ENCODE measurements at places on chromosomes 4 and X.
A peak's percentile ranks its signal among the peaks of the same experiment; 100 is the strongest.

GRCh38 chrX:13091111-13091765 lies 46.8 kb upstream of the FAM9C start:
- DNase-seq = no peak

DNA sequence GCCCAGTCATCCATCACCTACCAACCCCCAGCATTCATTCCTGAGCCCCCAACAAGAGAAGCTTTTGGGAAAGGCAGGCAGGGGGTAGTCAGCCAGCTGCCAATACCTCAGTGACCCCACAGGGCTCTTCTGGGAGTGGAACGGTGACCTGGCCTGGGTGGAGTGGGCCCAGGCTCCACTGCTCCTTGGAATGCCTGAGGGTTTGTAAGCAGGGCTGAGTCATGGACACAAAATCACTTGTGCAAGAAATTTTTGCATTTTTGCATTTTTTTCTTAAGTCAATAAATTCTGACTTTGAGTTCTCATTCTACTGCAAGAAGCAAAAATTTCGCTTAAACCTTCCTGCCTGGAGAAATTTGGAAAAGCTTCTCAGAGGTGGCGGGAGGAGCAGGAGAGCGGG lies 18.5 kb downstream of the SORCS2 start:
- DNase-seq = no peak

DNA sequence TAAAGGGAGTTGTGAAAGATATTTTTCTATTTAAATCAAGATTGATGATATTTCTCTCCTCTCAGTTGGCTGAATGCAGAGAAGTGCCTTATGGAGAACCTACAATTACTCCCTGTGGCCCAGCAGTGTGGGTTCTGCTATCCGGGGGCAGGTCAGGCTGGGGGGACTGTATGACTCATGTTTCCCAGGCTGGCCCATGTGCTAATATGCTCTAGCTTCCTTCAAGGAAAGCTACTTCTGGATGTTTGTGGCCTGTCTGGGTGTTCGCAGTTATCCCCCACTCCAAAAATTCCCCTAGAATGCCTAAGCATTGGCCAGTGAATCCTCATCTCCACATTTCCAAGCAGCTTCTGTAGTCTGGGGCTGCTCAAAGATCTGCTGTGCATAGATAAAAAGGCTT lies 58.9 kb upstream of the SPP1 start:
- DNase-seq = no peak

DNA sequence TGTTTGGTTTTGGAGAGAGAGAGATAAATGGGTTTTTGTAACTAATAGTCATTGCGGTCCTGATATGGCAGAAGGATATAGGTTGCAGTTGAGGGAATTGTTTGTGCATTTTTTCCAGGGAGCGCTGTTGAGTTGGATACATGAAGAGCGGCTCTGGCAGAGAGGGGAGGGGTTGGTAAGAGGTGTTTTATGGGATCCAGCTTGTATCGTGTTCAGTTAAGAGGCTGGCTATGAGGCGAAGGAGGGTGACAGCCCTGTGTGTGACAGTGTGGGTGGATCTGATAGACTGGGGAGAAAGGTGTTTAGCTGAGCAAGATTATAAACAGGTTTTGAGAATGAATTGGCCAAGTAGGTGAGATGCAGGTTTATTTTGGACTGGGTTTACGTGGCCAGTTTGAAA lies 1.5 kb downstream of the SPANXN4 start:
- no peak for DNase-seq

- no peak for DNase-seq
Measured at GRCh38 chr4:23680671-23681518, 209.0 kb downstream of the PPARGC1A start.

DNA sequence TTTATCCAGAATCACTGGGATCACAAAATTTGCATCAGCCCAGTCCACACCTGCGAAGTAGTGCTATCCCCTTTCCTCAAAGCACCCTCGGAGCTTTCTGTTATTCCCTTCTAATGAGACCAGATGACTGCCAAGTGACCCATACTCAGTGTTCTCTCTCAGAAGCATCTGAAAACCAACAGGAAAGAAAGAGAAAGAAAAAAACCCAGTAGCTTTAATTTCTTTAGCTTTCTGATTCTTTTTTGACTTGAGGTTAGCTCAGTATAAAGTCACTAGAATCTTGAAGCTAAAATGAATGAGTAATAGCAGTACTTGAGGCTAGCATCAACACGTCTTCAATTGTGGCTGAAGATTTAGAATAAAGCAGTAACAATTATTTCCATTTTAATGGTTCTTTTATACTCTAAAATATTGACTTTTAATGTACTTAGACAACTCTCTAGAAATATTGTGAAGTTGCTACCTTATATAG lies 124.4 kb downstream of the ANK2 start:
- DNase-seq = no peak

DNA sequence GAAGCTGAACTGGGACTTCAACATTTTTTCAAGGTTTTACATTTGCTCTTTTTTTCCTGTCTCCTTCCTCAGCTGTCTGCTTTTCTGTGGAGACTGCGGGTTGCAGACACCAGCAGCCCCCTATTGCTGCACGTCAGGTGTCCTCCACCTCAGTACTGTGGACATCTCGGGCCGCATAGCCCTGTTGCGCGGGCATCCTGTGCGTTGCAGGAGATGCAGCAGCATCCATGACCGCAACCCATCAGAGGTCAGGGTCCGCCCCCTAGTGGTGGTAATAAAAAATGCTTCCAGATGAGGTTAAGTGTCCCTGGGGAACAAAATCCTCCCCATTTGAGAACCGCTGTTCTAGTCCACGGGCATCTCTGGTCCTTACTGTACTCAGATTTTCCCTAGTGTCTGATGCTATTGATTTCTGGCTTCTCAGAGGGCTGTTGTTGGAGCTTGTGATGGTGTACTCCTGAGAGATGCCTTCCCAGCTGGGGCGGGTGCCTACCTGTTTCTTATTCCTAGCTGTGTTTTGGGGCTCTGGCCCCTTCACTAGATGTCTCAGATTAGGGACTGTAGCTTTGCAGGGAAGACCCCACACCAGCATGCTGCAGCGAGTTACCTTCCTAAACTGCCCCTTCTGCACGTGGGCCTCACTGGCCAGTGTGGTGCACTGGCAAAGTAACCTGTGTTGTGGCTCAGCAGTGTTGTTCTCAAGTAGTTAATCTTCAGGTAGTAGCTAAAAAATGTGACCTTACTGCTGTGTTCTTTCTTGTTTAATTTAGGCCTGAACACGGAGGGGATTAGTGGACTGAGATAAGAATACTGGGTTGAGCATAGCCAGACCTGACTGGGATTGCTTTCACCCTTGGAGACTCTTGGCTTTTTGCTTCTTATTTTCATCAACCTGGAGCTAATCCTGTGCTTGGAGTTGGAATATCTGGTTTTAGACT lies 28.2 kb downstream of the NSD2 start:
- DNase-seq = peak; percentile 47

Measured in NCI-H526 (cell line).